T-helper 2 cell (primary cell): ENCODE measurements at places on chromosomes 3 and 15.

DNA sequence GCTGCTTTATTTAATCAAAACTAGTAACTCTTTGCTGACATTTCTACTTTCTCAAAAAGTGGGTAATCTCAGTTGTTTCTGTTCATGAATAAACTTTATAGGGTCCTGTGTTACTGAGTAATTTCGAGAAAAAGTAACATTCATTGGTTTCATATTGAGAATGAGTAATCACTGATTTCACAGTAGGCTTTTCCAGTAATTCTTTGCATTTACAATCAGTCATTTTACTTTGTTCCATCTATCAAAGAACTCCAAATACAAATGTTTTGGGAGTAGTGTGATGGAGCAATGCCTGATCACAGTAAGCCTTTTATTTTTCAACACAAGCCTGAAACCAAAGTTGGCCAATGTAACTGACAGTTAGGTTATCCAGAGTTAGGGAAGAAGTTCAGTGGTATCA lies 353.6 kb downstream of the ULK4 start:
- DNase-seq: no peak

DNA sequence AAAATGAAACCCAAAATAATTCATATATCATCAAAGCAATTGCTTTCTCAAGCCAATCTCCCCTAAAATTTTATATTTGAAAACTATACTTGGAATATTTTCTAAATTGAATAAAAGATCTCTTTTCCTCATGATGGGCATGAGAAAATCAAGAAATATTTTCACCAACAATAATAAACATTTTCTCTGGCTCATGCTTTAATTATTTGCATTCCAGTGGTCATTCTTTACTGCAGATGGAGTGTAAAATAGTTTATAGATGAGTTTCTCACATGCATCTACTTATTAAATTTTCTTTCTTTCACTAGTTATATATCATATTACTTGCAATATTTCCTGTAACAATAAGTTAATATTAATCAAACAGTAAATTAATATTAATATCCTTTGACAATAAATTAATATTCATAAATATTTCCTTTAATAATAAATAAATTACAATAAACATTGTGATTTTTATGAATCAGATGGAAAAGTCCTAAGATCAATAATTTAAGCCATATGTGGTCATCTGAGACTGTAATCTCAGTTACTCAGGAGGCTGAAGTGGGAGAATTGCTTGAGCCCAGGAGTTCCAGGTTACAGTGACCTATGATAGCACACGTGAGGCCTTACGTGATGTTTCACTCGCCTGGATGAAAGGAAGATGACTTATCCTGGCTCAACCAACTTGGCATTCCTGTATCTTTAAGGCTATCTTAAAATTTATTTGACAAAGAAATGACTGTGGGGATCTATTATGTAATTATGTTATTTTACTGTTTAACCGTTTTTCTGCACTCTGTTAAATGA lies 958.8 kb downstream of the ZPLD1 start:
- DNase-seq: no peak

DNA sequence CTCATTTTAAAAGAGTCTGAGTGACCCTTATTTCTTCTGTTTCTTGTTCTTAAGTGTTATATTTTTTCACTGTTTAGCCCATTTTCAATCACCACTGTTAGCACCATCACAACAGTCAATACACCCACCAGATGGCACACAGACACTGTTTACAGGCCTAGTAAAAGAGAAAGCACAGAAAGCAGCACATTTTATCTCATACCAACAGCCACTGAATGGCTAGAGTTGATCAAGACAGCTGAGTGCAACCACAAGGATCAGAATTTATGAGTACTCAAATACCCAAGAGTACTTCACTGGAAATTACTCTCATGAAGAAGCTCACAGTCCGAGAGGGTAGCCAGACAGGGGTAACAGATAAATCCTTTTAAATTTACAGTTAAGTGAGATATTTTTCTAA lies 127.0 kb downstream of the TFDP2 start:
- no peak for DNase-seq

DNA sequence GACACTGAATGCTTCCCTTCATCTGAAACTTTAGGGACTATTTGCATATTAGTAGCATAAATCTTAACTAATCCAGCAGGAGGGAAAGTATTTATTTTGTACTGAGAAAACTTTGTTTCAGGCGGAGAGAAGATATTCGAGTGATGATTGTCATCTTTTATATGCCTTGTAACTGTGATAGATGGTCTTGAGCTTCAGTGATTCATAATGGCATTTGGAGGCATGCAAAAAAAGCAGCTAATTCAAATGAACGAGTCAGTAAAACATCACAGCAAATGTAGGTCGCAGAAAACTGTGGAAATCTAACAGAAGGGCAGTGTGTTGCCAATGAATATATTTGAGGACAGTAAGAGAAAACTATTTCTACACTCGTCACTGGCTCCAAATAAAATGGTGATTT lies 643.7 kb upstream of the NAALADL2 start:
- DNase-seq: no peak

DNA sequence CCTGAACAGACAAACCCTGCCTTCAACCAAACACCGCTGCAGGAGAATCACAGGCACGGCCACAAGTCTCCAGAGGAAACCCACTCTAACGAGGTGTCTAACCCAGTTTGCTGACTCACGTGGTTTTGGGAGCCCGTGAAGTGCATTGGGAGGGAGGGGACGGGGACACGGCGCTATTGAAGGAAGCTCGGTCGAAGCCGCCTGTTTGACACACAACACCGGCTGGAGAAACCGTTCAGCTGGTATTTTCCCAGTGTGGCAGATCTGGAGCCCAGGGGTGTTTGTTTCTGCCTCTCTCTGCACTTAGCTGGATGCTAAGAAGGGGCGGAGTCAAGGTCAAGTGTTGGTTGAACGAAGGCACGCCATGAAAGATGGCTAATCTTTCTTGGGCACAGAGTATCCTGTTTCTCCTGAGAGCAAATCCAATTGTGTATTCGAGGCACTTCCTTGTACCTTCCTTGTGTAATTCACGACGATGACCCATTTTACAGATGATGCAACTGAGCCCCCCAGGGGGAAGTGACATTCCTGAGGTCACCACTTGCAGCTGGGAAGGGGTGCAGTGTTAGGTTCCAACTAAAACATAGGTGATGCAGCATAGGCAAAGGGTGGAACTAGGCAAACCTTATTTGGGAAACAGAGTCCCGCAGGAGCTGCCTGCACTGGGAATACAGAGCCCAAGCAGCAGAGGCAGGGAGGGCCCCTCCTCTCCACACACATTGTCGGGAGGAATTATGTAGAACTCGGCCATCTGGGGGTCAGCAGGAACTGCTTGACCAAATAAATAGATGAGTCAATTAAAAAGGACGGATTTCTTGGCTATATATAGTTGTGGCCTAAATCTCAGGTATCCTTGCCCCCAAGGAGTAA lies 22.5 kb downstream of the SLC6A6 start:
- DNase-seq: no peak

DNA sequence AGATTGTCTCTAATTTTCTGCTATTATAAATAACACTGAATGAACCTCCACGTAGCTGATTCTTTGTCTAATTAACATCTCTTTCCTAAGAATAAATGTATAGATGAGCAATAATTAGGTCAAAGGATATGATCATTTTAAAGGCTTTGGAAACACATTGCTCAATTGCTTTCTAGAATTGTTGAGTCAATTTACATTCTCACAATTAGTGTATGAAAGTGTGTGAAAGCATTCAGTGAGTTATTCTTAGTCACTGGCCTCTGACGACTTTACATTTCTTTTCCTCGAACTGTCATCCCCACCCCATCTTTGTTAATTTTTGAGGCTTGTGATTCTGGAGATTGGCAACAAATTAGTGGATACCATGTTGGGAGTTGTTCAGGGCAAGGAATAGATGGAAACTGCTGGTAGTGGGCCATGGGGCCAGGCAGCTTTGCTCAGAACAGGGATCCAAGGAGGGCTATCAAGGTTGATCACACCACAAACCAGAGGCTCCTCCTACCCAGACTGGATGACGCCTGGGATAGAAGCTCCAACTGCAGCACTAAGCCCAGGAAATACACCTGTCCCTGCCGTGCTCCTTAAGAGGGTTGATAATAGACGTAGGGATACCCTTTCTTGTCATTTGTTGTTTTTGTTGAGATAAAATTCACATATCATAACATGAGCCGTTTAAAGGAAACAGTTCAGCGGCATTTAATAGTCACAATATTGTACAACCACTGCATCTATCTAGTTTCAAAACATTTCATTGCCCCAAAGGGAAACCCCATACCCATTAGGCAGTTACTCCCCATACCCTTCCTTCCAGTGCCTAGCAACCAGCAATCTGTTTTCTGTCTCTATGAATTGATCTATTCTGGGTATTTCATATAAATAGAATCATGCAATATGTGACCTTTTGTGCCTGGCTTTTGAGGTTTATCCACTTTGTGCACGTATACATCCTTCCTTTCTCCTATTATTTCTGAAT lies 27.9 kb downstream of the EIF1B start:
- DNase-seq: no peak

DNA sequence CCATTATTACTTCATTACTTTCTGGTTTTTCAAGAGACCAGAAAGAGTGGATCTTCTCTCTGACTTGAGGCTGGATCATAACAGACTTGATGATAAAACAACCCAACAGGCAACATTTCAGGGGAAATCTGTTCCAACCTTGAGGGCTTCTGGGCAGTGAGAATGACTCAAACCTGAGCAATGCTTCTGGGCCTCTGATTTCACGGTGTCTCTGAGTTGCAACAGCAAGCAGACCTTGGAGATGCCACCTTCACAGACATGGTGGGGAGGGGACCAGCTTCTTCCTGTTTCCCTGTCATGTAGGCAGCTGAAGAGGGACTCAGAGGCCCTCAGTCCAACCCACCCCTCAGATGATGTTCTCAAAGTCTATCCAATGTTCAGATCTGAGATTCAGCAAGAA lies 104.0 kb downstream of the ABHD5 start:
- DNase-seq: no peak
